Activated CD8-positive, alpha-beta T cell treated with anti-CD3 and anti-CD28 coated beads for 36 hours (primary cell): ENCODE measurements at places on chromosomes 4 and X.

DNA sequence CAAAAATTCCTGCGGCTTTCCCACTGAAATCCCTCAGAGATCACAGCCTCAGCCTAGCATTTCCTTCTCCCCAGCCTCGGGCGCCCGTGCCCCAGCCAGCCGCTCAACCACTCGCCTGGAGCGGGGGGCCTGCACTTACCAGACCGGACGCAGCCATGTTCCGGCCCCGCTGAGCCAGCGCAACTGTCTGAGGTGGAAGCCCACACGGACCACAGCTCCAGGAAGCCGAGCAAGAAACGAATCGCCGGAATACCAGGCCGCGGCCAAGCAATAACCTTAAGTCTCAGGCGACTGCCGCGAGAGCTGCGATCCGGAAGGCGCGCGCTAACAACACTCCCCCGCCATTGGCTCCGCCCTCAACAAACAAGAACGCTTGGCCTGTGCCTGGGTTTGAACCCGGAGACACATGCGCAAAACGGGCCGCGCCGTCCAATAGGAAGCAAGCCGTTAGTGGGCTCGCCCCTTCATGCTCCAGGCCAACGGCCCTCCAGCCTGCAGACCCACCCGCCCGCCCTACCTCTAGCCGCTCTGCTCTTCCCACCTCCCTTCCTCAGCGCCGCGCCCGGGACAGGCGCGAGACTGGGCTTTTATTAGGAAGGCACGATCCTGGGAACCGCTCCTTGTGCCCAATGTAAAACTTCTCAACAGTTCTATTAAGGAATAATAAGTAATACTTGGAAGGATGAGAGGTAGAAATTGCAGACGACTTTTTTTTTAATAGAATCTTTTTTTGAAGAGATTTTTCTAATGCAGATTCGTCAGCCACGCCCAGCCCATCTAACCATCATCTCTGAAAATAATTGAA, at the start of gene CENPC:
Gene CENPC, minus strand, starts transcription at position 305 of the 805 bp plus-strand sequence. Its CDS starts 148 bp downstream, at position 157.
- DNase-seq: peak; percentile 98

DNA sequence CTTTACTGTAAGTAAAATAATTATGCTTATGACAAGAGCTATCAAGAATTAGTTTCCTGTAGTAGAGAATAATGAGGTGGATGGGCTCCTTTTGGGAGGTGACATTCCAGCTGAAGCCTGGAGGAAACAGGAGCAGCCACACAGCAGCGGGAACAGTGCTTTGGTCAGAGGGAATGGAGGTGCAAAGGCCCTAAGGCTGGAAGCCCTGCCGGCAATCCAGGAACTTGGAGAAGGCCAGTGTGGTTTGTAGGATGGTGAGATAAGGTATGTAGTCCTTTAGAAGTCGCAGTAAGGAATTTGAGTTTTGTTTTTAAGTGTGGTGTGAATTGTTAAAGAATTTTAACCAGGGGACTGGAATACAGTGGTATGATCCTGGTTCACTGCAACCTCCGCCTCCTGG, 8.1 kb downstream of the TMEM131L start:
- DNase-seq: no peak

GRCh38 chr4:189090174-189090814, 850.4 kb upstream of the FRG1 start:
- no peak for DNase-seq

- peak; percentile 60 for DNase-seq
These were observed 1.2 kb downstream of the AKAP17A start for GRCh38 chrX:1592470-1593142.

GRCh38 chr4:71405791-71406190, 67.0 kb downstream of the SLC4A4 start:
- DNase-seq: no peak

DNA sequence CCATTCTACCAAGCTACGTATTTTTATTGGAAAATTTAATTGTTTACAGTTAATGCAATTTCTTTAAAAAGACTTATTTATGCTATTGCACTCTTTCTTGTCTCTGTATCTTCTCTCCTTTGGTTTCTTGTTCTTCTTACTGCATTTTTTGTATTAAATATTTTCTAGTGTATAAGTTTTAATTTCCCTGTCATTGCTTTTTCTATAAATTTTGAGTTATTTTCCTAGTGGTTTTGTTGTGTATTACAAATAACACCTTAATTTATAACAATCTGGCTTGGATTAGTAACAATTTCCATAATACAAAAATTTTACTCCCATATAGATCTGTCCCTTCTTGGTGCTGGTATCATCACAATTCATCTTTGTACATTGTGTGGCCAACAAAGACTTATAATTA, 303.5 kb upstream of the SPOCK3 start:
- no peak for DNase-seq

- no peak for DNase-seq
These were observed 66.2 kb downstream of the EGF start for GRCh38 chr4:109978704-109979454.

- no peak for DNase-seq
These were observed 52.1 kb downstream of the PDGFRA start for GRCh38 chr4:54281054-54281766.

DNA sequence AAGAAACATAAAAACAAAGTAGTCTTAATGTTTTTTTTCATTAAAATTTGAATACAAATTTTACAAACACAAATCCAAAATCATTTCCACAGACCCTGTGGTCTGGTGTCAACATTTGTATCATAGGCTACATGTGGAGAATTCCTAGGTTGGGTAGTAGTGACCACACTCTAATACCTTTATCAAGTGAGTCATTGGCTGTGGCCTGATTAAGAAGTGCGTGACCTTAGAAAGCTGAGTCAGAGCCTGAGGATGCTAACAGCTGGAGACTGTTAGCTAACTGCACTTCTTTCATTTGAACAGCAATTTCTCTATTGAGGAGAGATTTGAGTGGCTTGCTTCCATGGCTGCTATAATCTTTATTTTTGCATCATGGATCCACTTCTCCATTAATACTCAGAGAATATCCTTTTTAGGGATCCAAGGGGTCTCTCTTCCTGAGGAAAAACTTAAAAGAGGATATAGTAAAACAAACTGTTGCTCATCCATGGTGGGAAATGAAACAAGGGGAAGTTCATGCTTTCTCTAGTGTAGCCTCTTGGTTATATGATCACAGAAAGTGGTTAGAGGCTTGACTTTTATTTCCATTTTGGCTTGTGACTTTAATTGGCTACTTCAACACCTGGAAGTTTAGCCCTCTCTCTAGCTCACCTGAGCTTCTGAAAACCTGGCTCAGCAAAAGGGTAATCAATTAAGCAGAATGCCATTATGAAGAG, 335.8 kb downstream of the PABPC4L start:
- no peak for DNase-seq

DNA sequence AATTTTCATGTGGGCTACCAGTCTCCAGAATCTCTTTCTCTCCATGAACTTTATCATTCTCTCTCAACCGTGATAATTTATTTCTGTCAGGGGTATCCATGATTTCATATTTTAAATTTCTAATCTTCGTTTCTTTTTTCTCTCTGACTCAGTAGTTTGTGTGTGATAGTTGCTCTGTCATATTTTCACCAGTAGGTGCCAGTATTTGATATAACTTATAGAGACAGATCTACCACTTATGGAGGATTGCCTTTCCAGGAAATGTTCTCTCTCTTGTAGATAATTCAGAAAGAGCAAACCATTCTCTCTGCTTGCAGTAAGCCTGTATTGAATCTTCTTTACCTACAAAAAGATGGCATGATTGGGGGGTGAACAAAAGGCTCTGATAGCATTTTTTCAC, 79.3 kb upstream of the DYNLT3 start:
- no peak for DNase-seq
